Progenitor cell of endocrine pancreas (in vitro differentiated cells): ENCODE measurements at places on chromosomes 13 and 19.

DNA sequence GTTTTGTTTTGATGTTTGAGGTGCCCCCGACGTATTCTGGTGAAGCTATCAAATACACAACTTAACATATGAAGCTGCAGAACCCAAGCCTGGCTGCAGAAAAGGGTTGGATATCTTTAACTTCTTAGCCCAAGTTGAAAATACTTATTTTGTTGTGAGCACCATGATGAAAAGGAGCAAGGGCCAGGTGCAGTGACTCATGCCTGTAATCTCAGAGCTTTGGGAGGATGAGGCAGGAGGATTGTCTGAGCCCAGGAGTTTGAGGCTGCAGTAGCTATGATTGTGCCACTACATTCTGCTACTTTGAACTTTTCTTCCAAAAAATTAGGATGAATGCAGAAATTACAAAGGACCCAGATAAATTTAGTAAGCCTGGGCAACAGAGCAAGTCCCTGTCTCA lies 44.1 kb upstream of the UBE2L5 start:
- peaks cover 5% of the 10 kb centered on the region for H3K4me1 ChIP-seq
- no peak overlapping the region for H3K27ac ChIP-seq
- DNase-seq = no peak
- H3K27me3 ChIP-seq = peaks cover 5% of the 10 kb centered on the region
- H3K4me3 ChIP-seq = no peak overlapping the region
- no peaks in the 10 kb centered on the region for H3K36me3 ChIP-seq

DNA sequence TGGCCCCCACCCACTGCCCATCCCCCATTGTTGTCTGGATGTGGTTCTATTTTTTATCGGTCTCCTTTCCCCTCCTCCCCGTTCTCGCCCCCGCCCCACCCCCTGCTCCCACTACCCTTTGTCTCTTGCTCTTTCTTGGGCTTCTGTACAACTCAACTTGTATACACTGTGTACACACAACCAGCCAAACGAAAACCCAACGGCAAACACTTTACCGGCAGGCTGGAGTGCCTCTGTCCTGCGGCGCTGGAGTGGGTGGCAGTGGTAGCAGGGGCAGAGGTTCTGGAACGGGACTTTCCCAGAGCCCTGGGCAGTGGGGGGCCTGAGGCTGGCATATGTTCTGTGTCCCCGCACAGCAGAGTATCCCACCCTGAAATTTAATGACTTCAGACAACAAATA lies 13.7 kb downstream of the RRAS start:
- H3K27me3 ChIP-seq = no peaks in the 10 kb centered on the region
- no peak for DNase-seq
- H3K4me3 ChIP-seq = no peak overlapping the region
- peaks cover 17% of the 10 kb centered on the region for H3K36me3 ChIP-seq

- H3K27ac ChIP-seq = peak overlapping the region; percentile 76
- no peak overlapping the region for H3K4me3 ChIP-seq
- no peaks in the 10 kb centered on the region for H3K27me3 ChIP-seq
Measured at GRCh38 chr19:18161636-18162002, 8.7 kb downstream of the PIK3R2 start.

DNA sequence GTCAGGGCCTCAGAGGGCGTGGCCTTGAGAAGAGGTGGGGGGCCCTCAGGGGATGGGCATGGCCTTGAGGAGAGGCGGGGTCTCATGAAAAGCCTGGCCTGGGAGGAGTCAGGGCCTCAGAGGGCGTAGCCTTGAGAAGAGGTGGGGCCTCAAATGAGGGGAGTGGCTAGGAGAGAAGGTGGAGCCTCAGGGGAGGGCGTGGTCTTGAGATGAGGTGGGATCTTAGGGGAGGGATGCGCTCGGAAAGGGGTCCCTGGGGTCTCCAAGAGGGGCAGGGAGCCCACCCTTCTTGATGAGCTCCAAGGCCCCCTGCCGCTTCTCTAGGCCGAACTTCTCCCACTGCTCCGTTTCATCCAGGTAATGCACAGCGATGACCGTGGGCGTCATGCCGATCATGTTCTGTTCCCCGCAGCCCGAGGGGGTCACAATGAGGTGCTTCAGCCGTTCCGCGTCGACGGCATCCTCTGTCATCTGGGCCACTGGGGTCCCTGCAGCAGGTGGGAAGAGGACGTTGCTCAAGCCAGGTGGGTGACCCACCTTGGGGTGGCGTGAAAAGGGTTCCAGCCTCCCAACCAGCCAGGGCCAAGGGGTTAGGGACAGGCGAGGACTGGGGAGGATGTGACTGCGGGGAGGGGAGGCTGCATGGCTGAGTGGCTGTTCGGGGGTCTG lies 24.3 kb upstream of the TNFSF14 start:
- no peak for DNase-seq
- no peaks in the 10 kb centered on the region for H3K27me3 ChIP-seq
- H3K36me3 ChIP-seq = no peaks in the 10 kb centered on the region
- H3K27ac ChIP-seq = no peak overlapping the region

DNA sequence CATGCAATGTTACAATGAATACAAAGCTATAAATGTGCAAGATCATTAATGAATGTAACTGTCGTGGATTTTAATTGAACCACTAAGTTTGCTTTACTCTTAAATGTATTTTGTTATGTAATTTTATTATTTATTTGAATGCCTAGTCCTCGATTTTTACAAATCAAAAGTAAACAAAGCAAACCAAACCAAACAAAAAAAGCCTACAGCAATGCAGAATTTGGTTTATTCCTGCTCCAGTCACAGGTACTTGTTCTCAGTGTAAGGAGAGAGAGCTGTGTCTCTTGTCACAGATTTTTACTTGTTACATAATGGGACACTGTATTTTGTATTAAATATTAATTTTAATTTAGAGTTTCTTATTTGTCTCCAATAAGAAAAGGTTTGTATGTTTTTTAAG lies 584.3 kb upstream of the SLITRK6 start:
- no peak overlapping the region for H3K4me3 ChIP-seq
- no peaks in the 10 kb centered on the region for H3K27me3 ChIP-seq
- H3K27ac ChIP-seq = no peak overlapping the region
- no peaks in the 10 kb centered on the region for H3K4me1 ChIP-seq
- H3K36me3 ChIP-seq = no peaks in the 10 kb centered on the region

- H3K4me3 ChIP-seq = no peak overlapping the region
- no peaks in the 10 kb centered on the region for H3K36me3 ChIP-seq
- peaks cover 14% of the 10 kb centered on the region for H3K4me1 ChIP-seq
Measured at GRCh38 chr13:108460043-108460442, 169.4 kb upstream of the MYO16 start.

GRCh38 chr13:46996316-46997030 lies 99.6 kb upstream of the HTR2A start:
- H3K36me3 ChIP-seq = no peaks in the 10 kb centered on the region
- DNase-seq = no peak
- H3K4me3 ChIP-seq = no peak overlapping the region

- H3K36me3 ChIP-seq = no peaks in the 10 kb centered on the region
- no peak overlapping the region for H3K27ac ChIP-seq
Measured at GRCh38 chr13:45454204-45454603, 10.5 kb upstream of the COG3 start.

DNA sequence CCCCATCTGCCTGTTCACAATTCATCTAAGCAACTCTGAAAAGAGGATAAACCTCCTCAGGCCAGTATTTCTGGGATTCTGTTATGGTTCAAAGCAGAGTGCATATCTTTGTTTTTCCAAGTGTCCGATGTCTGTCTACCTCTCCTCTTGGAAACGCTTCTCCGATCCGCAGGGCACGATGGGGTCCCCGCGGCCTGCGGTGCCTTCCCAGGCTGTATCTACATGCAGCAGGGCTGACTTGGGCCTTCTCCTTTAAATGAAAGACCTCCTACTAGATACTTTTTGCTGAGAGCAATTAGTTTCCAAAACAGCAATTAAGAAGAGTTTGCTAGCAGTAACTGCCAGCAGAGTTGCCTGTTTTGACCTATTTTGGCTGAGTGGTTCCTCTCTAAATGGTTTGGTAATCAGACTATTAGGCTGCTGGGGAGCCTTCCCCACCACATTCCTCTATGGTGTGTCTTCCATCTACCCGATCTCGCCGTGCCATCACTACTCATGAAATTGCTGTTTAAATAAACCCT lies 23.5 kb downstream of the COL4A2 start:
- peaks cover 25% of the 10 kb centered on the region for H3K4me1 ChIP-seq
- peaks cover 2% of the 10 kb centered on the region for H3K36me3 ChIP-seq
- no peak overlapping the region for H3K27ac ChIP-seq
- H3K4me3 ChIP-seq = no peak overlapping the region

DNA sequence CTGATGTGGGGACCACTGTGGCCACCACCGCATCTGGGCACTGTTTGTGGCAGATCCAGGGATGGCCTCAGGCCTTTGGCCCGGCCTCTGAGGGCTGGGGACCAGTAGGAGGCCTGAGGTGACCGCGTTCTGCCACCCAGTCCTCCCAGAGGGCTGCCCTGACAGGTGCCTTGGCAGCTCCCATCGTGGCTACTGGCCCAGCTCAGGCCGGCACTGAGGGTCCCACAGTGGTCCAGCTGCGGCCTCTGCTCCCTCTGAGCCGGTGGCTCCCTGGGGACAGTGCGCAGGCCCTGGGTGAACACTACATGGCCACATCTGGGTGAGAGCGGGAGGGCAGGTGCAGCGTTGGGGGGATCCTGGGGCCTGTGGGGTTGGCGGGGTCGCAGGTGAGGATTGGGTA lies 61.9 kb downstream of the KDM4B start:
- no peaks in the 10 kb centered on the region for H3K27me3 ChIP-seq
- H3K36me3 ChIP-seq = peaks cover 6% of the 10 kb centered on the region
- no peaks in the 10 kb centered on the region for H3K4me1 ChIP-seq
- no peak overlapping the region for H3K27ac ChIP-seq
- DNase-seq = no peak

GRCh38 chr13:48804821-48805601 lies 151.3 kb downstream of the CYSLTR2 start:
- no peaks in the 10 kb centered on the region for H3K36me3 ChIP-seq
- no peak overlapping the region for H3K27ac ChIP-seq
- no peak overlapping the region for H3K4me3 ChIP-seq
- H3K4me1 ChIP-seq = no peaks in the 10 kb centered on the region

GRCh38 chr13:62875118-62875640 lies 1459.5 kb upstream of the PCDH20 start:
- no peaks in the 10 kb centered on the region for H3K36me3 ChIP-seq
- peaks cover 2% of the 10 kb centered on the region for H3K4me1 ChIP-seq
- H3K27me3 ChIP-seq = no peaks in the 10 kb centered on the region
- no peak for DNase-seq

GRCh38 chr19:801030-801860 lies 4.0 kb downstream of the PTBP1 start:
- no peak overlapping the region for H3K4me3 ChIP-seq
- H3K27me3 ChIP-seq = no peaks in the 10 kb centered on the region
- peaks cover 15% of the 10 kb centered on the region for H3K36me3 ChIP-seq
- H3K4me1 ChIP-seq = peaks cover 34% of the 10 kb centered on the region

- H3K4me1 ChIP-seq = peaks cover 14% of the 10 kb centered on the region
- peaks cover 3% of the 10 kb centered on the region for H3K36me3 ChIP-seq
- peak overlapping the region; percentile 94 for H3K4me3 ChIP-seq
Measured at GRCh38 chr19:14530506-14530905, 1.1 kb downstream of the TECR start.

DNA sequence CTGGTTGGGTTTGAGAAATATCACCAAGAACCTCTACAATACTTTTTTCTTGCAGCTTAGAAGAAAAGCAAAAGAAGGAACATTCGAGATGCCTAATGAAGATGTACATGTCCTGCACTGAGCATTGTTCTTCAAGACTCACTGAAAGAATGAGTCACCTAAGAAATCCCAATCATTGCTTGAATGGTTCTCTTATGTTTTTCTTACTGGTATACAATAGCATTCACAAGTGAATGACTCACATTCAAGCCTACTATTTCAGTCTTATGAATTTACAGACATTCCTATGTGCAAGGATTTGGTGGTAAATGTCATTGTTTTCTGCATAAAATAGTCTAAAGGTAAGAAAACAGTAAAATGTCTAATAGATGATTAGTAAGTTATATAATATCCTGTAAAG lies 594.6 kb downstream of the PCDH9 start:
- no peaks in the 10 kb centered on the region for H3K36me3 ChIP-seq
- H3K4me1 ChIP-seq = peaks cover 4% of the 10 kb centered on the region
- H3K27ac ChIP-seq = no peak overlapping the region
- no peak for DNase-seq
- no peaks in the 10 kb centered on the region for H3K27me3 ChIP-seq
- no peak overlapping the region for H3K4me3 ChIP-seq

- H3K27me3 ChIP-seq = no peaks in the 10 kb centered on the region
- H3K4me1 ChIP-seq = no peaks in the 10 kb centered on the region
- H3K4me3 ChIP-seq = no peak overlapping the region
- DNase-seq = no peak
Measured at GRCh38 chr19:33462112-33462791, 59.3 kb downstream of the PEPD start.

- H3K27me3 ChIP-seq = no peaks in the 10 kb centered on the region
- no peak overlapping the region for H3K4me3 ChIP-seq
- DNase-seq = no peak
- peak overlapping the region; percentile 96 for H3K27ac ChIP-seq
- peaks cover 22% of the 10 kb centered on the region for H3K4me1 ChIP-seq
Measured at GRCh38 chr13:40116008-40116407, 460.5 kb downstream of the COG6 start.

DNA sequence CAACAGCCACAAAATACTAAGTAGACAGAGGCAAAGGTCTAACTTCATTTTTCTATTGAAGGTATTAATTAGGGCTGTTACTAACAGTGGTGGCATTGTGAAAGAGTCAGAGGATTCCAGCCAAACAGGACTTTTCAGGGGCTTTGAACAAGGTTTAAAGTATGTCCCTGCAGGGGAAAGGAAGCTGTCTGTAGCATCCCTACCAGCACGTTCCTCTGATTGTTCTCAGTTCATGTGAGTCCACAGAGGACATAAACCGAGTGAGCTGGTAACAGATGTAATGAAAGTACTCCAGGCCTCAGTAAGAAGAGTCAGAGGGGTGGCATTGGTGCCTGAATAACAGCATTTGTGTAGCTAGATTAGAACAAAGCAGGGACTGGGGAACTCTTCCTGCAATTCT lies 15.3 kb upstream of the SPATA13 start:
- H3K36me3 ChIP-seq = no peaks in the 10 kb centered on the region
- peaks cover 36% of the 10 kb centered on the region for H3K4me1 ChIP-seq
- DNase-seq = no peak
- H3K27me3 ChIP-seq = peaks cover 8% of the 10 kb centered on the region
- H3K27ac ChIP-seq = peak overlapping the region; percentile 11

- H3K4me1 ChIP-seq = peaks cover 1% of the 10 kb centered on the region
- peak overlapping the region; percentile 86 for H3K27ac ChIP-seq
- peaks cover 4% of the 10 kb centered on the region for H3K27me3 ChIP-seq
- H3K36me3 ChIP-seq = peaks cover 2% of the 10 kb centered on the region
- H3K4me3 ChIP-seq = no peak overlapping the region
- DNase-seq = peak; percentile 57
Measured at GRCh38 chr13:113562085-113562749, 22.3 kb upstream of the TFDP1 start.
